ENCODE measurements at places on chromosomes 7 and 10.

DNA sequence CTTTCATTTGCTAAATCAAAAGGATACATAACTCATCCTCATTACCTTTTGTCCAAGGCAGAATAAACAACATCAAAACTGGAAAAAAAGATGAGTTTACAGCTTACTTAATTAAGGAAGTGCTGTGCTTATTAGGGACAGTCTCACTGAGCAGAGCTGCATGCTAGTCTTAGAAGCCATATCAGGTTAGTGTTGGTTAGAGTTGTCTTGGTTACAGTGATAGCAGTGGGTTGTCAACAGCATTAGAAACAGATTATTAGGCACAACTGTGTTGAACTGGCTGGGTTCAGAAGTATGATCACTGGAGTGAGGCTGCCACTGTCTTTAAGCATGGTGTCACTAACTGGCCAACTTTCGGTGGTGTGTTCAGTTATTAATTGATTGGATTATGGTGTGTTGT lies 503.9 kb upstream of the IGFBP3 start:
- DNase-seq: no peak

- DNase-seq: no peak
These were observed 18.8 kb upstream of the CHST12 start for GRCh38 chr7:2384354-2385243.

DNA sequence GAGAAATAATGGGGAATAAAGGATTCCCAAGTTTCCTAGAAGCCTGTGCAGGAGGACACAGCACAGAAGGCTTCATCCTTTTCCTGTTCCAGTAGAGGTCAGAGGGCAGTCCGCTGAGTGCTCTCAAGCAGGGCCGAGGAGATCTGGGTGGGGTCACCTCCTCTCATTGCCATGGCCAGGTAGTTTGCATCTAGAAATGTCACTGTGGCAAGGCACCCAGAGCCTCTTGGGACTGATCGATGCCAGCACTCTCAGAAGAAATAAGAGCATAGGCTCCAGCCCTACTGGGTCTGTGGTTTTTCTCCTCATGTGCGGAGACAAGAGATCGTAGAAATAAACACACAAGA lies 7.9 kb downstream of the NUB1 start:
- DNase-seq: no peak

DNA sequence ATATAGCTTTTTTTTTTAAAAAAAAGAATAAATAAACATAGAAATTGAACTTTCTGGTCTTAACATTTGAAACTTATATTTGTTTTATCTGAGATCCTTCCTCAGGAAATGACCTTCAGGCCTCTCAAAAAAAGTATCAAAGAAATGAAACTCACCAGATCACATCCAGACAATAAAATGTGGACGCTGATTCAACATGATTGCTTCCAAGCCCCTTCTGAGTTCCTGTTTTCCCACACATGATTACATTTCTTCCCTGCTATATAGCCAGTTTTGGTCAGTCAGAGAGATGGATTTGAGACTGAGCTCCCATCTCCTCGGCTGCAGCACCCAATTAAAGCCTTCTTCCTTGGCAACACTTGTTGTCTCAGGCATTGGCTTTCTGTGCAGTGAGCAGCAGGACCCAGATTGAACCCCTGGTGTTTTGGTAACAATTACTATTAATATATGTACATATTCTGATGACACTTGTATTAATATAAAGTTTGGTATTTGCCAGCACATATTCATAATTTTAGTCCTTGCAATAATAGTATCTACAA lies 21.8 kb upstream of the SVIL start:
- no peak for DNase-seq

DNA sequence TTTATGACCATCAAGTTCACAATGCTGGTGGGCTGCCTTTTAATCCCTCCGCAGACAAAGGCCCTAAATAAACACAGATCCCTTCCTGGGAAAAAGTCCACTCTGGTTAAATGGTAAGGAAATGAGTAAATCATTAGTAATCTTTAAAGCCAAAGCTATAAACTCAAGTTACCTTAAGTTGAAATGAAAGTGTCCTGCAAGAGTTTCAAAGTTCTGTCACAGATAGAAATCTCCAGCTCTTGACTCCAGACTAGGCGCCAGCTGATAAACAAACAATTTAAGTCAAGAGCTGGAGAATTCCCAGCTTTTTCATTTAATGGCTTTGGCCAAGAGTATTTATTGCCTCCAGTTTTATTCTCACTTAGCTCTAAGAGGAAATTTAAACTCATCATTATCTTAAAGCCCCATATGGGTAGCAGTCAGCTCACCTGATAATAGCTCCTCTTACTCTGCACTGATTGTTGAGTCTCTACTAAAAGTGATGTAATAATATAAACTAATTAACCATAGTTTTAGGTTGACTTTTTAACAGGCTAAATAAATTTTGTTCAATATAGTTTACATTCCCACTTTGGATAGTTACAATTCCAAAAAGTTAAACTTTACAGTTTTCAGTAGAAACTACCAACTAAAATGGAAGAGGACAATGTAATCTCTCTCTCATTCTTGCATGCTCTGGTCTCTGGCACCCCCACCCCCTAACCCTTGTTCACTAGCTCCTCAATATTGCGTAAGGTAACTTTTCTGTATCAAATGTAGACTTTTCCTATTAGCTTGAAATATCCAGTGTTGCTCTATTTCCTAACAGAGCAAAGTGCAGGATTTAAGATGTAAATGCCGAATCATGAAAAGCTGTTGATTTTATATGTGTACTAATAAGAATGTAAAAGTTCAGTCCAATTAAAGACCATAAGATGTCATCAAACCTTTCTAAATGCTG lies 56.1 kb downstream of the HIBADH start:
- no peak for DNase-seq

DNA sequence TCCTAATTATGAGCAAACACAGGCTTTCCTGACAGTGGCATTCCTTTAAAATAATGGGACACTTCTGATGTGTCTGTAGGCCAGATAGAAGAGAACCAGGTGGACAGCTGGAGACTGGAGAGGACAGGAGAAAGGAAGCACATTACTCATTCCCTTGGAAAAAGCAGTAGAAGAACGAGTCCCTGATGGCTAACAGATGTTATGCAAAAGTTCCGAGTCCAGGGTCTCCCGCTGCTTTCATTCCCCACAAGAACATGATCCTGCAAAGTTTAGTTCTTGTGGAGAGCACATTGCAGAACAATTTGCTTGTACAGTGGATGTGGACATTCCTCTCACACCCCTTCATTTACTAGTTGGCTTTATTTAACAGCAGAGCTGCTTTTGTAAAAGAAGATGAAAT lies 137.6 kb downstream of the GPAM start:
- DNase-seq: no peak

GRCh38 chr7:132500727-132501440 lies 75.4 kb downstream of the PLXNA4 start:
- no peak for DNase-seq

- no peak for DNase-seq
These were observed at the start of gene TFPI2 for GRCh38 chr7:93890464-93891068. TFPI2 (minus strand) TSS chr7:93890753; CDS start chr7:93890678, 75 bp downstream.

DNA sequence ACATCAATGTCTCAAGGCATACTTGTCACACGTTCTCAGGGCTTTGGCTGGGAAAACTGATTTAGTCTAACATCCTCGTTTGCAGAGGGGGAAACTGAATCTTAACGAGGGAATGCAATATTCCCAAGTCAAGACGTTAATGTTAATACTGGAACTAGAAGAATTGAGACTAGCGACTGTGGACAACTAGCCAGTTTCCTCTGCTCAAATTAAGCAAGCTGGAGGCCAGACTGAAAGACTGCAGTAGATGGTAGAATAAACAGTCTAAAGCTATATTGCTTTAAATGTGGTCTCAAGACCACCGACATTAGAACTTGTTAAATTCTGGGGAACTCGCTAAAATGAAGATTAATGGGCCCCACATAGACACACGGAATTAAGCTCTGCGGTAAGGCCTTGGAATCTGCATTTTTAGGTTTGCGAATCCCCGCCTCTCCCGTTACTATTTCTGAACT lies 639 bp upstream of the TFAM start:
- no peak for DNase-seq

GRCh38 chr7:20030915-20031362 lies 186.2 kb downstream of the MACC1 start:
- no peak for DNase-seq

- peak; percentile 41 for DNase-seq
These were observed 51.8 kb upstream of the FAM133B start for GRCh38 chr7:92641921-92642511.

GRCh38 chr7:66743920-66744319 lies 3.4 kb downstream of the RABGEF1 start:
- DNase-seq: no peak

GRCh38 chr7:5670183-5670935 lies 111.1 kb downstream of the RNF216 start:
- DNase-seq: no peak

GRCh38 chr7:154553711-154554265 lies 449.1 kb downstream of the PAXIP1 start:
- no peak for DNase-seq

- DNase-seq: no peak
These were observed 85.3 kb upstream of the PCLO start for GRCh38 chr7:83248000-83248399.

DNA sequence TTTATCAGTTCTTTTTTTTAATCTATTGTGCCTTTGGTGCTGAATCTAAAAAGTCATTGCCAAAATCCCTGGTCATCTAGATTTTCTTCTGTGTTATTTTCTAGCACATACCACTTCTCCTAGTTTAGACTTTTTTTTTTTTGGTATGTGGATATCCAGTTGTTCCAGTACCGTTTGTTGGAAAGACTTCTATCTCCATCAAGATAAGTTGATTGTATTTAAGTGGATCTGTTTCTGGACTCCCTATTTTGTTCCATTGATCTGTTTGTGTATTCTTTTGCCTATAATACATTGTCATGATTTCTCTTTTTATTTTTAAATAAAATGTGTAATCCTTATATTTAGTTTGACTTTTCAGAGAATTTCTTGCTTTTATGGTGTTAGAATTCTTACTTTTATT lies 35.5 kb downstream of the RSBN1L start:
- DNase-seq: no peak

DNA sequence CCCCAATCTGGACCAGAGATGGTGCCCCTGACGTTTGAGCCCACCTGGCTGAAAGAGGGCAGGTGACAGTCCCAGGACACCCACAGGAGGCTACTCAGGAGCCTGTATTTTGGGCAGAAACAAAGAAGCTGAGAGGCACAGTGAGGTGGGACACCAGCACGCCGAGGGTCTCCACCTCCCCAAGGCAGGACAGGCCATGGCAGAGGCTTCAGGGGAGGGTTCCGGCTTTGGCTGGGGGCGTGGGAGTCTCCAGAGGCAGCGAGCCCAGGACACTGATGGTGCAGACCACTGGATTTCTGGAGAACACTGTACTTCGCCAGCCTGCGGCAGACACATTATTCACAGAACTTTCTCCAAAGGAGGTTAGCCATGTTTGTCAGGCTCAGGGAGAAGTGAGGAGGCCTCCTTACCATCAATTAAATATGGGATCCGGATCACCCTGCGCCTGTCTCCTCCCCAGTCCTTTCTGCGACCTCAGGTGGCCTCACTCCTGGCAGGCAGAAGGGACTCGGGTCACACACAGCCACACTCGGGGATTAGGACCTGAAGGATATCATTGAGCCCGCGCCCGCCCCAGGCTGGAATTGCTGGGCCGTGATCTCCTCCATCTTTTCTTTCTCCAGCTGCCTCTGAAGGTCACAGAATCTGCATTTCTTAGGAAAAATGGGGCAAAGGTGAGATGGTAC lies 98.3 kb downstream of the MKI67 start:
- DNase-seq: no peak

DNA sequence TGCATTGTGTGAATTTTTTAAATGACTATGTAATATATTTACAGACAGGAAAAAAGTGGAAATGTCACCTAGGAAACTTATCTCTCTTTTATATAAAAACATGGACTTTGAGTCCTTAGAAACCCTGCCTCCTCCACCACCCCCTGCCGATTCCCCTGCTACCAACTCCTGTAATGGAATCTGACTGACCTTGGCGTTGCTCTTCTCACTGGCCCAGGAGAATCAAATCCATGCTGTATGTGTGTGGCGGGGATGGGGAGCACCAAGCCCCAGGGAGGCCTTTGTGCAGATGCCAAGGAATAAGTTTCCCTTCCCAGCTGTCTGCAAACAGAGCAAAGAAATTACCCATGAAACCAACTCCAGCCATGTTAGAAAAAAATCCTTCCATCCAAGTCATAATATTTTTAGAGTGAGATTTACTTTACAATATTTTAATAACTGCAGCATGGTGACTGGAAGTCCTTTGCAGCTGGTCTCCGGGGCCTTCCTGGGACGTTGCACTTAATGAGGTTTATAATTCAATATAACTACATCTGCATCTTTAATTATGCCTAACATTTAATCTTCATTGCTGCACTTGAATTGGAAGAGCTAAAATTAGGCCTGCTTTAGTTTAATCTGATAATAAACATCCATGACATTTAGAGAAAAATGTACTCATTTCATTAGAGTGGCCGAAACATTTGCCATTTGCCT lies 111.4 kb upstream of the CACUL1 start:
- no peak for DNase-seq

GRCh38 chr7:148773334-148773733 lies 74.6 kb downstream of the CUL1 start:
- DNase-seq: peak; percentile 70

DNA sequence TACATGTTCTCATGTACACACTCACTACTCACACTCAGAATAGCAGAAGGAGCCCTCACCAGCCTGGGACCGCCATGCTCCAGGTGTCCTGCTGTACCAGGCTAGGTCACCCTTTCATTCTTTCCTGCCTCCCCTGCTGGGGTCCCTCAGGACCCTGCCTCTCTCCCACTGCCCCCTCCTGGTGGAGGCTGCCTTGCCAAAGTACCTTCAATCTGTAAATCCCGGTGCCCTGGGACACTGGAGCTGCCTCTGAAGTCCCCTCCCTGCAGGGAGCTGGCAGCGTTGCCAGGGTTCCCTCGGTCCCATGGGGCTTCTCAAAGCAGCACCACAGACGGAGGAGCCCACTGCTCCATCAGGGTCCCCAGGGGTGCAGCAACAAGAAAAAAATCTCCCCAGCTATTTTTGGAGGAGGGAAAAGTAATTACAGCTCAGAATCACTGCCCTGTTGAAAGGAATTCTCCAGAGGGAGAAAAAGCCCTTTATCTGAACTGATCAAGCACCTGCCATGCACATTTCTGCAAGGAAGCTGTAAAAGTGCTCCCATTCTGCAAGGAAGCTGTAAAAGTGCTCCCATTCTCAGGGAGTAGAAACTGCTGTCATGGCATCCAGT lies 259.9 kb downstream of the PTPRN2 start:
- DNase-seq: no peak

DNA sequence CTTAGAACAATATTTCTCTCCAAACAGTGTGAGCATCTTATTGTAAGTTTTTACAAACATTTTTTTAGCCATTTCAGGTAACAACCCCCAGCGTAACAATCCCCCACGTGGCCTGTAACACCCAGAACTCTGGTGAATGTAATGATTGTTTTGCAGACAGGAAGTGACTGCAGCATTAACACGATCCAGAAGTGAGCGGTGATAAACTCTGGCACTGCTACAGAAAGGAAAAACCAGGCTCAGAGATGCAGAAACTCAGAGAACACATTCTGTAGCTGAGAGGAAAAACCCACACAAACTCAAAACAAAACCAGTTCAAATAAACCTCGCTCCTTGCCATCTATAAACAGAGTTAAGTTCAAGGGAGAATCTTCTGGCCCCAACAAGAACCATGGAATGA lies 285.7 kb downstream of the FGFR2 start:
- no peak for DNase-seq

GRCh38 chr7:44324481-44325200 lies 753 bp downstream of the CAMK2B start:
- no peak for DNase-seq
